DND-41 (cell line): ENCODE measurements at places on chromosomes 16 and 17.

- DNase-seq: no peak
These were observed 86.9 kb downstream of the SEC14L1 start for GRCh38 chr17:77227461-77228240.

DNA sequence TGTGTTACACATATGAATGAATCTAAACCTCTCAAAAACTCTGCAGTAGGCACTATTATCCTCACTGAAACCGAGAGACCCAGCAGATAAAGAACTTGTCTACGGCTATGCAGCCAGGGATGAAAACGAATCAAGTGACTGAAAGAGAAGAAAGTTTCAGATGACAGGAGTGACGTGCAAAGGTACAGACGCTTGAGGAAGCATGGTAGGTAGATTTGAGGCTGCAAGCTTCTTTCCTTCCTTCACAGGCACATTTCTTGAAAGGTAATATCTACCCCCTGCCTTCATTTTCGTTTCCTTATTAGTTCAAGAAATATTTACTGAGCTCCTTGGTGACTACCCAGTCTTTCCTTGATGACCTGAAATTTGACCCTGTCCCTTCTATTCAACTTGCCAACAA, 211.5 kb upstream of the AXIN2 start:
- DNase-seq: no peak

DNA sequence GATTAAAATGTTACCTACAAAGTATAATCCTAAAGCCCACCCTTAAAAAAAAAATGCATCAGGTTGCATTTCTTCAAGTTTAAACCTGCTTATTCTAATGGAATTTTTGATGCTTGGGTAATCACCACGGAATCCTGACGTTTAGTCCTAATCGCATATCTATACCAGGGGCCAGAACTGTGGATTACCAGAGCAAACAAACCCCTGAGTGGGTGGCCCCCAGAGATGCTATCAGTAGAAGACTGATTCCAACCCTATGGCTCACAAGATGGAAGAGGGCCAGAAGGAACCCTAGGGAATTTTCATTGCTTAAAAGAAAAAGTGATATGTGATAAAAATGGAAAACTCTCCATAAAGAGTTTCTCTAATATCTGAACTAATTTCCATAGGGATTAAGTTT, 152.2 kb upstream of the NOG start:
- DNase-seq: no peak

DNA sequence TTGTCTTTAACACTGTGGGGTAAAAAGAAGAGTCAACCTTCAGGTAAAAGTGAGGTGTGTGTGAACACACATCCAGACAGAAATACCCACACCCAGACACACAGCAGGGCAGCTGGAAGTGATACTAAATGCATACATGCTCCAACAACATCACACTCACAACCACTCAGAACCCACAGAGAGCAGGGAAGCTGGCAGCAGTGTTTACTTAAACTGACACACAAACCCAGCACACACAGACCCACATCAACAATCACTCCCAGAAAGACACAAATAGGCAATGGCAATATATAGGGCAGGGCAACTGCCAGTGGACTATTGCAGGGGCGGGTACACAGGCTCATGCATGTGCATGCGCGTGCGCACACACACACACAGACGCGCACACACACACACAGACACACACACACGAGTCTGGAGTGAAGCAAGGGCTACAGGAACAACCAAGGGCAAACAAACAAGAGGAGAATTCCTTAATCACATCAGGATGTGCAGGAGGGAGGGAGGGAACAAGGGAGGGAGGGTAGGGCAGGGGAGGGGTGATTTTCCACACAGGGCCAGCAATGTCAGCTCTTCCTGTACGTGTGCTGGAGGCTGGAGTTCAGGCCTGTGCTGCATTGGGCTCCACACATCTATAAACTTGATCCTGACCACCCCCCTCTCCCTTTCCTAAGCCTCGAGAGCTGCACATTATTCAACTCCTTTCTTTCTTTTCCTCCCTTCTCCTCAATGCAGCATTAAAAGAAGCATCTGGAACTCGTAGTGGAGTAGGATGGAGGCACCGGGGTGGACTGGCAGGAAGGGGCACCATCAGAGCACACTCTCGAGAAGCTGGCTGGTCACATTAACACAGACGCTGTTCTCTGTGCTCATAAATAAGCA, 30.1 kb downstream of the HIC1 start:
- no peak for DNase-seq

- no peak for DNase-seq
These were observed 136.7 kb upstream of the NUDT7 start for GRCh38 chr16:77585379-77586251.

GRCh38 chr16:79903471-79903870, 302.9 kb upstream of the MAF start:
- DNase-seq: no peak

- no peak for DNase-seq
These were observed 6.0 kb upstream of the CCL4L2 start for GRCh38 chr17:36204724-36205500.

GRCh38 chr17:46979147-46979863, at the start of gene RPRML:
Gene RPRML (minus strand): TSS chr17:46979253. CDS start chr17:46979007, 246 bp downstream.
- DNase-seq: peak; percentile 50

GRCh38 chr17:60416368-60416925, 5.8 kb upstream of the CHCT1 start:
- no peak for DNase-seq

DNA sequence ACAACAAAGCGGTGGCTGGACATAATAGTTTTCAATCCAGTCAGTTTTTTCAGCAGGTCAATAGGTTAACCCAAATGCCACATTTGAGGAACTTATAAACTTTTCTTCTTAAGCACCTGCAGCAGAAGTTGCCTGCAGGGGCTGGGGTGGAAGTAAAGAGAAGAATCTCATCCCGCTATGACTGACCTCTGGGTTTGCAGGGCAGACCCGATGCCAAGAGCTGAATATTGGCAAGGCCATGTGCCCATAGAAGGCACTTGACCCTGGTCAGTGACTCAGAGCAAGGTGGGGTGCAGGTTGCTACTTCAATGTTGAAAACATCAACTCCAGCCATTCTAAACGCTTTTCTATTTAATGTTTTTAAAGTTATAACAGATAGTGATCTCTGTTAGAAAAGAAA, 17.9 kb upstream of the SMPD3 start:
- DNase-seq: no peak

DNA sequence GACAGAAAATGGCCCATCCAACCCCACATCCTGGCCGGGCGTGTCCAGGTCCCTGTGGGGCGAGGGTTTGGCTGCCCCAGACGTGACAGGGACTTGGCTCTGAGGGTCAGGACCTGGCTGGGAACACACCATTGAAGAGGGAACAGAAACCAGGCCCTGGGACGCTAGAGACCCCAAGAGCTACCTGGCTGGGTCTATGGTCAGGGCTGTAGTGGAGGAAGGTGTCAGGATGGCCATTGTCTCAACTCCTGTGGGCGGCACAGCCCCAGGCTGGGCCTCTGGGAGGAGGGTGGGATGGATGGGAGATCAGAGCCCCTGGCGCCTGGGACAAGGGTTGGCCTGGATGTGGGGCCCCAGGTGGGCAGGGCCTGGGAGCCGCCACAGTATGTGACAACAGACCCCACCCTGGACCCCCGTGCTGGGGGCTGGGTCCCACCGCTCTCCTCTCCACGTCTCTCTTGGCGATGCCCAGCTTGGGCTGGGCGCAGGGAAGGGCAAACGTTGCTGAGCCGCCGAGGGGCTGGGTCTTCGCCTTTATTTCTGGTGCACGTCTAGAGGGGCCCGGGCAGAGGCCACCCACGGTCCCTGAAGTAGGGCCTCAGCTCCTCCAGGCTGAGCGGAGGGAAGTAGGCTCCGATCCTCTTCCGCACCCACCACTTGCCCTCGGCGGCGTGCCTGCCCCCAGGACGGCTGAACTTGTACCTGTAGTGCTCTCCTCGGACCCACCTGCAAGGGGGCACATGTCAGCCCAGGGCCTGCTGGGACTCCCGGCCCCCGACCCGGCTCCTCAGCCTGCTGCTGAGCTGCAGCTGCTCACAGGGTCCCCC, 53.7 kb upstream of the GNG13 start:
- DNase-seq: no peak

DNA sequence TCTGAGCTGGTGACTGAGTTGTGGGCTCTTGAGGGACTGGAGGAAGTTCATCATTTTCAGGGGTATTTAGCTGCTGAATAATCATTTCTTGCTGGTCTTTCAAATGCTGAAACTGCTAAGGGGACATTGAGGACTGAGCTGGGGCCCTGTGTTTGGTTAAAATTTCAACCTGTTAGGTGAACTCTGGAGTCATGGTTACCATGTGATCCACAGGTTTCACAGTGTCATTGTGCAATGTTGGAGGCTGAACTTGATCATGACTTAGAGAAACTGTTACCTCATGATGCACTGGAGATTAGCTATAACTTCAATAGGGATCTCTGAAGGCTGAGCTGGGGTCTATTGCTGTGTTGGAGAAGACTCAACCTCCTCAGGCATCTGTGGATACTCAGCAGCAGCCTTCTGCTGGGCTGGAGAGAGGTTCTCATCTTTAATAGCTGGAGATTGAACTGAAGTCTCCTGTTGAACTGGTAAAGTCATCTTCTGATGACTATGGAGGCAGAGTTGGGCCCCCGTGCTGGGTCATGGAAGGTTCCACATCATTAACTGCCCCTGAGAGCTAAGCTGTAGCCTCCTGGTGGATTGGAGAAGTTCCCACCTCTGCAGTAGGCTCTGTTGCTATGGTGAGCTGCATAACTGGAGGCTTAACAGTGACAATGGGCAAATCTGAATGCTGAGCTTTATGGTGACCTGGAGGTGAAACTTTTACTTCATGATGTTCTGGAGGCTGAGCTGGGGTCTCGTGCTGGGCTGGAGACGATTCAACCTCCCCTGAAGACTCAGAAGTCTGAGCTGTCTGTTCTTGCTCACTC, 15.2 kb downstream of the RDM1 start:
- no peak for DNase-seq

DNA sequence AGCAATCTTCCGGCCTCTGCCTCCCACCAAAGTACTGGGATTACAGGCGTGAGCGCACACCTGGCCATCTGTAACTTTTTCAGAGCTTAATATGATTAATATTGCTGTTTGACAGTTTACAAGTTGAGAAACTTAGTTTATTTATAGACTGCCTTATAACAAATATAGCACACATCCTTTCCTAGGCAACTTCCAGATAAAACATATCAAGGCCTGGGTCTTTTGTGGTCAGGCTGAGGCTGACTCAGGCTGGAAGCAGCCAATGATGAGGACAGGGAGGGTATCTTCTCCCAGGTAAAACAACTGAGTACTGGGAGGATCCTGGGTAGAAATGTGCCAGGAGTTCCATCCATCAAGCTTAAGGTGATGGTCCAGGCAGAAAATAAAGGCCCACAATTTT, 16.2 kb downstream of the LUC7L start:
- DNase-seq: no peak

DNA sequence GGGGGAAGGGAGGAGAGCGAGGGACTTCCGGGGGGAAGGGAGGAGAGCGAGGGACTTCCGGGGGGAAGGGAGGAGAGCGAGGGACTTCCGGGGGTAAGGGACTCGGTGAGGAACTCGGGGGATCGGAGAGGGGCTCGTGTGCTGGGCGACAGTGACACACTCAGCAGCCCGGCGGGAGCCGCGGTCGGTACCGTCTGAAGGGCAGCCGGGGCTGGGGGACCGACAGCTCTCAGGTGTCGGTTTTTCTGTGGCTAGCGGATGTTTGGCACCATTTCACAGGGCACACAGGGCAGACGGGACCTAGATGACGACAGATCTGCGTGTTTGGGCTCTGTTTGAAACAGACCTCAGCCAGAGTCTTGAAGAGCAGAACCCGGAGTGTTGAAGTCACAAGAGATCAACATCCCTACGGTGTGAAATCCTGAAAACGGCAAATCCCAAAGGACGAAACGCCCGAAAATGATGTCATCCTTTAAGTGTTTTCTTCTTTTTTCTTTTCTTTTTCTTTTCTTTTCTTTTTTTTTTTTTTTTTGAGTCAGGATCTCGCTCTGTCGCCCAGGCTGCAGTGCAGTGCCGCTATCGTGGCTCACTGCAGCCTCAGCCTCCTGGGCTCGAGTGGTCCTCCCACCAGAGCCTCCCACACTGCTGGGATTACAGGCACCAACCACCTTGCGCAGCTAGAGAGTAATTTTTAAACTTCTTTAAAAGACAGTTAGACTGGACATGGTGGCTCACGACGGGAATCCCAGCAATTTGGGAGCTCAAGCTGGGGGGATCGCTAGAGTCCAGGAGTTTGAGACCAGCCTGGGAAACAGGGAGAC, 23.9 kb downstream of the ZNF778 start:
- peak; percentile 83 for DNase-seq

DNA sequence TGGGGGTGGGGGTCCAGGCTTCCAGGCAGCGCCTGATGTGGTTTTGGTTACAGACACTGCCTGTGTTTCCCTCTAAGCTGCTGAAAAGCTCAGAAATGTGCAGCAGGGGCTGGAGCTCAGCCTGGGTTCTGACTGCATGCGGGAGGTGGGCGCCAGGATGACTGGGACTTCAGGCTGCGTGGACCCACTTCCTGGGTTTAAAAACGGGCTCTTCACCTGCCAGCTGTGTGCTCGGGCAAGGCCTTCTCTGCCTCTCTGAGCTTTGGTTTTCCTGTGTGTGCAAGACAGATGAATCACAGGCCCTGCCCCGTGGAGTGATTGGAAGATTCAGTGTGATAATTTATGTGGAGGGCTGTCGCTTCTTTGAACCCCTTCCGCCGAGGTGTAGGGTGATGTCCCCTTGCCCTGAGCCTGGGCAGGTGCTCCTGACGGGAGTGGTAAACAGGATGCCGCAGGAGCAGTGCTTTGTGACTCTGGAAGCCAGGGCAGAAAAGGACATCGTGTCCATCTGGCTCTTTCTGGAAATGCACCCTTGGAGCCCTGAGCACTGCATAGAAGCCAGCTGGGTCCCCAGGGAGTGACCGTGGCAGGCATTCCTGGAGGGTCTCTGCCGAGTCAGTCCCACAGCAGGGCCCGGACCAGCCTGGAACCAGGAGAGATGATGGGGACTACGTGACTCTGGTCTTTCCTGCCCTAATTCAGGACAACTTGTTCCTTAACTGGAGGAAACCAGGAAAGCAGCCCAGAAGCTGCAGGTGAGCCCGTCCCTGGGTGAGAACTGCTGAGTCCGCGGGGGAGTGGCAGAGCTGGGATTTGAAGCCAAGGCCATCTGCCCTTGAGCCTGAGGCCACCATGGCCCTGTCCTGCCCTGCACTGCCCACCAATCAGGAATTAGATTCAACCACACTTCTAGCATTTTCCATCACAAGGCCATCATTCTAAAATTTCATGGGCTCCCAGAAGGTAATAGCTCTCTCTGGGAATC, 28.5 kb upstream of the SLC7A5 start:
- DNase-seq: peak; percentile 97

GRCh38 chr17:15883617-15884111, 61.3 kb upstream of the ADORA2B start:
- DNase-seq: no peak

DNA sequence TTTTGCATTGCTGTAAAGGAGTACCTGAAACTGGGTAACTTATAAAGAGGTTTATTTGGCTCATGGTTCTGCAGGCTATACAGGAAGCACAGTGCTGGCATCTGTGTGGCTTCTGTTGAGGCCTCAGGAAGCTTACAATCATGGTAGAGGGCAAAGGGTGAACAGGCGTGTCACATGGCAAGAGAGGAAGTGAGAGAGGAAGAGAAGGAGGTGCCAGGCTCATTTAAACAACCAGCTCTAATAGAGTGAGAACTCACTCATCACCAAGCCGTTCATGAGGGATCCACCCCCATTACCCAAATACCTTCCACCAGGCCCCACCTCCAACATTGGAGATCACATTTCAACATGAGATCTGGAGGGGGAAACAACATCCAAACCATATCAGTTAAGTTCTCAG, 16.4 kb upstream of the CLEC19A start:
- DNase-seq: no peak
